Activated effector memory CD4-positive, alpha-beta T cell treated with anti-CD3 and anti-CD28 coated beads, Interleukin-2, amount 50 U/mL, for 16 hours (primary cell): ENCODE measurements at places on chromosomes 6 and 20.

GRCh38 chr6:6997263-6998193 is 110.2 kb upstream of the RREB1 start:
- DNase-seq, result no peak

- no peak for DNase-seq
Measured at GRCh38 chr6:133683308-133683580, 205.7 kb upstream of the TCF21 start.

DNA sequence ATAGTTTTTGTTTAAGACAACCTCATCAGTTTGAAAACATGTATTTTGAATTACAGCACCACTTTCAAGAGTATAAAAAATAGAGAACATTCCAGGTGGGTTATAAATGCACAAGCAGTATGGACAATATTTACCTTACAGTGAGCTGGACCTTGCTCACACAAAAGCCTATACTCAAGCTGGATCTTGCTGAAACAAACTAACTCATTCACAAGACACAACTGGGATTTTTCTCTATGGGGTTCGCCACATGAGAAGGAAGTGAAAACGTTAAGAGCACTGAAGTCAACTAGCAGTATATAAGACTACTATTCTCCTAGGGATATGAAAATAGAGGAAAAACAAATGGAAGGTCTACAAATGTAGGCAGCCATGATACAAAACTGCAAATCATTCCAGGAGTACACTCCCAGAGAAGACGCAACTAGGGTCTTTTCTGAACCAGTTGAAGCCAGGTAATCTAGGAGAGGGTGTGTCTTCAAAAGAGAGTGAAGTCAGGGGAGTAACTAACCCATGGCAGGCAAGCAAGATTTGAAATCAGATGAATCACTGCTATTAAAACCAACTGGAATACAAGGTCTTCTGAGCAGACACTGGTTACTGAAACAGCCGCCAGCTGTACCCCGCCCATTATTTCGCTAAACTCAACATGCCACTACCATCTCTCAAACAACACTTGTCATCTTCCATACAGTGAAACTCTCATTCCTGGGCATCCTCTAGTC is 26.5 kb downstream of the STAU1 start:
- DNase-seq, result no peak

GRCh38 chr20:41482647-41483552 is 116.3 kb upstream of the EMILIN3 start:
- DNase-seq, result no peak

DNA sequence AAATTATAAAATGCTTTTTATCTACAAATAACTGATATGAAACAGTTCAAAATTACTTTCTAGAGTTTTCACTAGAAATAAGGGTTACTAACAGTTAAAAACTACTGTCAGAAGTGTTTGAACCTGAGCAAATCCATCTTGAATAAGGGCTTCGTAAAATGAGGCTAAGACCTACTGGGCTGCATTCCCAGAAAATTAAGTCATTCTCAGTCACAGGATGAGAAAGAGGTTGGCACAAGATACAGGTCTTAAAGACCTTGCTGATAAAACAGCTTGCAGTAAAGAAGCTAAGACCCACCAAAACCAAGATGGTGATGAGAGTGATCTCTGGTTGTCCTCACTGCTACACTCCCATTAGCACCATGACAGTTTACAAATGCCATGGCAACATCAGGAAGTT is 93.7 kb downstream of the PLG start:
- no peak for DNase-seq

DNA sequence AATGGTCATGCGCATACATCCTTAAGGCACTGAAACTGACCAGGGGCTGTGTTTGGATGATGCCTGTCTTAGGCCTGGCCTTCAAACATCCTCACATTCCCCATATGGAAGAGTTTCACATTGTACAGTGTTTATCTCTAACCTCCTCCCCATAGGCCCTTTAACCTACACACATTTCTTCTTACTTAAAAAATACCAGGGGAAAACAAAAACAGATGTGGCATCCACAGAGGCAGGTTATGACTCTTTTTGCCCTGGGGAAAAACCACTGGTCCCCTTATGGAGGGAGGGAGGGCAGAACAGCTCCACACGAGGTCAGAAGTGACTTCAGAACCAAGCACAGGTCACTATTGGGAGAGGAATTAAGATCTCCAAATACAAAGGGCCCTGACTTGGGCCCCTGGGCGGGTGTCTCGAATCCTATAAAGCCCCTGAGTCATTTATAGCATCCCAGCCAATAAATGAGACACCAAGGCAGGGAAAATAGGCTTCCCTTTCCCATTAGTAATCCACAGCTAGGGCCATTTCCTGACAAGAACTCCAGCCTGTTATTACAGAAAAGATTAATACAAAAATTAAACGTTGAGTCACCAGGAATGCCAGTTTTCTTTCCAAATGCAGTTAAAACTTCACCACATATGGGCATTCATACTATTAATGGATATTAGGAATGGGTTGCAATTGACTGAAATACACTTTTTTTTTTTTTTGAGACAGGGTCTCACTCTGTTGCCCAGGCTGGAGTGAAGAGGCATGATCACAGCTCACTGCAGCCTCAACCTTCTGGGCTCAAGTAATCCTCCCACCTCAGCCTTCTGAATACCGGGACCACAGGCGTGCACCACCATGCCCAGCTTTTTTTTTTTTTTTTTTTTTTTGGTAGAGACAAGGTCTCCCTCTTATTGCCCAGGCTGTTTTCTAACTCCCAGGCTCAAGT is 107.2 kb downstream of the ATP9A start:
- no peak for DNase-seq

DNA sequence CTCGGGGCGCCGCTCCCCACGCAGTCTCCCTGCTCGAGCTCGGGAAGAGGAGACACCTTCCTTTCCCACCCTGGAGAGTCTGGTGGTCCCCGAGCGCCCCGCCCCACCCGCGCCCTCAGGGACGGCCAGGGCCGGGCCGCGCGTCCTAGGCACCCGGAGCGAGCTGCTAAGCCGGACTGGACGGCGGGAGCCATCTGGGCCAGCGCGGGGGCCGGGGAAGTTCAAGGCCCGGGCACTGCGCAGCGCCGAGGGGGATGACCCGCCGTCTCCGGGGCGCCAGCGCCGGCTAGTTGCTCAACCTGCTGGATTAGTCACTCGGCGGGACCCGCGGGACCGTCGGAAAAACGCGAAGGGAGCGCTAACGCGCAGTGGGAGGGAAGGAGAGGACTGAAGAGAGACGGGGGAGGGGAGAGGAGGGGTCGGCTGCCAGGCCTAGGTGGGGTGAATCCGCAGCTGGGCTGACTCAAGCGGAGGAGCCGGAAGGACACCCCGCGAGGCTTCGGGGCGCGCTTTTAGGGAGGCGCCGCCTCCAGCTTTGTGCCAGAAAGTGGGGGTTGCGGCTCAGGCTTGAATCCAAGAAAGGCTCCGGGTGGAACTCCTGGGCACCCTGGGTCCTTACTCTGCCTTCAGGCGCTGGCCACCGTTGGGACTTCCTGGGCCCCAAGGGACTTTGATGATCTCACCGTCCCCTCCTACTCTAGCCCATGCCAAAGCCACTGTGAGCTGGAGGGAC is 75.7 kb upstream of the FOXP4 start:
- no peak for DNase-seq

- no peak for DNase-seq
Measured at GRCh38 chr6:142275236-142276006, 26.4 kb upstream of the ADGRG6 start.

- no peak for DNase-seq
Measured at GRCh38 chr20:6632187-6632586, 135.3 kb upstream of the BMP2 start.

- DNase-seq, result peak; percentile 94
Measured at GRCh38 chr6:149484733-149485700, at the start of gene ZC3H12D. ZC3H12D (minus strand) TSS chr6:149485014; CDS start chr6:149474543, 10,471 bp downstream.
